Activated T-cell treated with anti-CD3 and anti-CD28 coated beads for 1 hour (primary cell): ENCODE measurements at places on chromosomes 3 and 15.

GRCh38 chr3:189429019-189429418 is 202.2 kb upstream of the TP63 start:
- no peak for DNase-seq

DNA sequence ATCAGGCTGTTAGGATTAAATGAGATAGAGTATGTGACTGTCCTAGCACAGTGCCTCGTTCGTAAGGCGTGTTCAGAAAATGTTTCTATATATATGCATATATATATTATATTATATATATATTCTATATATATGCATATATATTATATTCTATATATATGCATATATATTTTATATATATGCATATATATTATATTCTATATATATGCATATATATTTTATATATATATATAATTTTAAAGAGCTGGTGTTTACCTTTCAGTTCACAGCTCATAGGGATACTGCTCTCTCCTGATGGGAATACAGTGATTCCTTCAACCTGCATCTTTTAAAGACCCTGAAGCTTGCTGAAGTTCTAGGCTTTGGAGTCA is 702 bp downstream of the NDUFB4 start:
- no peak for DNase-seq

GRCh38 chr3:100710261-100710968 is 1.1 kb downstream of the TFG start:
- peak; percentile 16 for DNase-seq

DNA sequence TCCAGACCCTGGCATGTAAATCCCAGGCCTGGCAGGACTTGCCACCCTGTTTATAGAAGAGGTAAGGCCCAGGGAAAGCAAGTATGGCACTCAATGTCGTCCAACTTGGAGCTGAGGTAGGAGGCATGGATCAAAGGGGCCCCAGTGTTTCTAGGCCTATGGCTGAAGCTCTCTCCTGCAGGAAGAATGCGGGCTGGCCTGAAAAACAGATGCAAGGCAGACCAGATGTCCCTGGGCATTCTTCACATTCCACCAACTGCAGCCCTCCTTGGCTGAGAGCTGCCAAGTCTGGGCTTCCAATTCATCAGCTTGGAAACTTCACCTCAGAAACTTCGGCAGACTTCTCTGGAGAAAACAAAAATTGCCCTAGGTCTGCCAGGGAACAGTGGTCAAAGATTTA is 22.2 kb downstream of the MESD start:
- no peak for DNase-seq

DNA sequence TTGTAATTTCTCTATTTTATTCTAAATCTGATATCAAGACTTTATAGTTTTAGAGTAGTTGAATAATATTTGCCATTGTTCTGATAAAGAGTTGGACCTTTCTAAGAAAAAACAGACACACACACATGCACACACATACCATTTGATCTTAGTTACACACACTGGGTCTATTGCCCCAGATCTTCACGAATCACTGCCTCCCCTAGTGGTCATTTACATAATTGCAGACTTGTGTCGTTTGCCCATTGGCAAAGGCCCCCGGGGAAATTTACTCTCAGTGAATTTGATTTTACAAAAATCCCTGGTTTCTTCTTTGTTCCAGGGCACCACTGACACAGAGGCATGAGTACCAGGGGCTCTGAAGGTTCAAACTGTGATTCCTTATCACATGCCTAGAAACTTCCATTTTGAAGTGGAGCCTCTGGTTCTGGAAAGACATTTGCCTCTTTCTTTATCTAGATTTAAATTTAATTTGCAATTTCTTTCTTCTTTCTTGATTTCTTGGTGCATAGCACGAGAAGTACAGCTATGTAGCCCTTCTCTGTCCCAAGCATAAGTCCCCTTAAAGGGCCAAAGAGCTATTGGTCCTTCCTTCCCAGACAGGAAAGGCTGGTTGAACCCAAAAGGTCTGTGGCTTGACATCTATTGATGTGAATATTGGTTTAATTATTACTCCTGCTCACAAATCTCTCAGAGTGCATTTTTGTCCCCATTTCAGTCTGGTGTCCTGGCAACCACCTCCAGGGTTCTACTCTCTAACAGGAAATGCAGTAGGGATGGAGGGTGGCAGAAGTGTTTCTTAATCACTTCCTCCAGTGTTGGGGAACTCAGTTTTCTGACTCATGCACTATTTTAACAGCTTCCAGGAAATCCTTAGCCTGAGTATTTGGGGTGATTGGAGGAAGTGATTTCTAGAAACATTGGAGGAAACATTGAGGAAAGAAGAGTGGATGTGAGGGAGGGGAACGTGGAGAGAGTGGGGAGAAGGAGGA is 32.4 kb upstream of the SLC6A11 start:
- DNase-seq, result no peak

- no peak for DNase-seq
These were observed 4.1 kb downstream of the FBN1 start for GRCh38 chr15:48641416-48641815.

DNA sequence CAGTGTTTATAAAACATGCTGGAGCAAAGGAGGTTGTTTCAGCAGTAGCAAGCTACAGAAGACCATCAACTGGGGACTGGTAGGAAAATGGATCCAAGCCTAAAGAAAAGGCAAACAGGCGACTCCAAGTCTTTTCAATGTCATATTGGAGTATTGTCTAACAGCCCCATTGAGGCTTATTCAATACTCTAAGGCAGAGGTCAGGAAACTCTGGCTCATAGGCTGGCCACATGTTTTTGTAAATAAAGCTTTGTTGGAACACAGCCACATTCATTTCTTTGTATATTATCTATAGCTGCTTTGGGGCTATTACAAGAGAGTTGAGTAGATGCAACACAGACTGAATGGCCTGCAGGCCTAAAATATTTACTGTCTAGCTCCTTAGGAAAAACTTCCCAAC is 77.5 kb downstream of the RPL22L1 start:
- DNase-seq, result no peak

- no peak for DNase-seq
These were observed 43.4 kb downstream of the FAM174B start for GRCh38 chr15:92611995-92612745.

DNA sequence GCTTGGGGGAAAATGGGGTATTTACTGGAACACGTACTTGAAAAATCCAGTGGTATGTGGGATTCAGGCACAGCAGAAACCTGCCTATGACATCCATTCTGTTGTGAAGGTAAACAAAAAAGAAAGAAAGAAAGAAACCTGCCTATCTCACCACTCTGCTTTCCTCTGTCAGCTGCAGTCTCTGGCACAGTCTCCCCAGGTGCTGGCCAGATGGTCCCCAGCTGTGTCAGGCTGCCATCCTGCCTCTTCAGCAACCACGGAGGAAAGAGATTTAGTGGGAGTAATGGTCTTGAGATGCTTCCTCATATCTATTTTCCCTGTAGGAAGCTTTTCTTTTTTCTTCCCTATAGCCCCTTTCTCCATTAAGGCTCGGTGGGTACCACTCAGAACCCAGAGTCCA is 2.5 kb upstream of the PXYLP1 start:
- DNase-seq, result no peak

DNA sequence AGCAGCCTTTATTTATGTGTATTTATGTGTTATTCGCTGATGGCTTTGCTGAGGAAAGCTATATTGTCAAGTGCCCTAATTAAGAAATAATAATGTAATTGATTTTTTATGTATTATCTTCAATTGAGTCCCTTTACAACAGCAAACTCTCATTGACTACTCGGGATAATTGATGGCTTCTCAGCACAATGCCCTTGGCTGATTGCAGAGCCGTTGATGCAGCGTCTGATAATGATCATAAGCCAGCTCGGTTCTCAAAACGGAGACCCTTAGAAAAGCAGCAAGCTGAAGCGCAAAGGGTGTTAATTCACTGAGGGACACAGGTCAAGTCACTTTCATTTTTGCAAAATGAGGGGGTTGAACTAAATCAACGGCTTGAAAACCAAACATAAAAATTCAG is 357.1 kb upstream of the KCNH8 start:
- DNase-seq, result no peak

DNA sequence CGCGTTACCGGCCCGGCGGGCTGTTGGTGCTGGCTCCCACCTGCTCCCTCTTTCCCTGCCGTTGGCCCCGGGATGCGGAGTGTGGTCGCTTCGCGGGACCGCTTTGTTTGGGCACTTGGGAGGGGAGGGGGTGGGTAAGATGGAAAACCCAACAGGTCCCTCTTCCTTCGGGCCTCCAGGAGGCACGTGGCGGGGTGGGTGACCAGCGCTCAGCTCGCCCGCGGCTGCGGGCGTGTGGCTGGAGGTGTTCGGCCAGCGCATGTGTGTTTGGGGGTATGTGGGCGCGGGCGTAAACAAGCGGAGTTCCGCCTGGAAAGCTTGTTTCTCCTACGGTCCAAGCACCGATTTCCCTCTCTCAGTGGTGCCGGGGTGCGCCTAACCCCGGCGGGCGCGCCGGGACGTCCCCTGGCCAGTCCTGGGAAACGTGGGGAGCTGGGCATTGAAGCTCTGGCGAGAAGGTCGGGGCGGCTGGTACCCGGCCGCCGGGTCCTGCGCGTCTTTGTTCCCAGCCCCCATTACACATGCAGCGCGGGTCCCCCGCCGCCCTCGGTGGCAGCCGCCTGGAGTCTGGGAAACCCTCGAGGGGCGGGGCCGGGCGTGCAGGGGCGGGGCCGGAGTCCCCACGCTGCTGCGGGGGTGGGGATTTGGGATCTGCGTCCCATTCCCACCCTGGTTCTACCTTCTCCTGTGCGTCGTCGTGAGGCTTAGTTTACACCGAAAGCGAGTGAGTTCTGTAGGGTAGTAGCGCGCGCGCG is 1.4 kb downstream of the ACVR2B start:
- DNase-seq, result peak; percentile 23

DNA sequence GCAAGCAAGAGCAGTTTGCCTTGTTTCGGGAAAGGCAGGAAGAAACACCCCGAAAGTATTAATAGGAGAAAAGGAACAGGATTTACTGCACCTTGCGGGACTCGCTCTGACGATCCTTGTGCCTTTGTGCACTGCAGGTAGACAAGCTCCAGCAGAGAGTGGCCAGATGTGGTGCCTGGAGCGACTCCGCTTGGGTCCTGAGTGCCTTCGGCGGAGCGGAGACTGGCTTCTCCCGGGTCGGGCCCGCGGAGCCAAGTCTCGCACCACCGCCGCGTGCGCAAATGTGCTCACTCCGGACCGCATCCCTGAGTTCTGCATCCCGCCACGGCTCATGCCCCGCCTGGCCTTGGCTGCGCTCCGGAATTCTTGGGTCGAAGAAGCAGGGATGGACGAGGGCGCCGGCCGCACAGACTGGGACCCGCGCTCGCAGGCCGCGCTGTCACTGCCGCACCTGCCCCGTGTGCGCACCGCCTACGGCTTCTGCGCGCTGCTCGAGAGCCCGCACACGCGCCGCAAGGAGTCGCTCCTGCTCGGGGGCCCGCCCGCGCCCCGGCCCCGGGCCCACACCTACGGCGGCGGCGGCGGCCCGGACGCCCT is 769 bp downstream of the C2CD4A start:
- no peak for DNase-seq

GRCh38 chr3:126880901-126881300 is 102.0 kb upstream of the PLXNA1 start:
- DNase-seq, result no peak
